Stimulated activated CD8-positive, alpha-beta memory T cell treated with anti-CD3 and anti-CD28 coated beads, Interleukin-7, amount 100 ng/mL, for 24 hours (primary cell): ENCODE measurements at places on chromosomes 7 and 10.

DNA sequence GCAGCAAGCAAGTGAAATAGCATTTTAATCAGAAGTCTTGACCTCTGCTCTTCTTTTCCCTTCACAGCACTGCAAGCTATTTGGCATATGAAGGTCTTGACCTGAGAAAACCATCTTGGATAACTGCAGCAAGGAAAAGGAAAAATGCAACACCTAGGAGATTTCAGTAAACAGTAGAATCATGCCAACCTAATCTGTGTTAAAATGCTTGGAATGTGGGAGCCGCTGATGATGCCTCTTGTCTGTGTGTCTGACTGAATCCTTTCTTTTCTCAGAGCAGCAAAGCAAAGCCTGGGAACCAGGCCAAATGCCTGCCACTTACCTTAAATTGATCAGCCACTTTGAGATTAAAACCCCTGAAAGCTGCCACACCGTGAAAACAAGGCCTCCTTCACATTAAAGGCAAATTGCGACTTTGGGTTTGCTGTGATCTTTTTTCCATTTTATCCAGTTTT, 80.4 kb upstream of the CDK6 start:
- DNase-seq, result no peak

DNA sequence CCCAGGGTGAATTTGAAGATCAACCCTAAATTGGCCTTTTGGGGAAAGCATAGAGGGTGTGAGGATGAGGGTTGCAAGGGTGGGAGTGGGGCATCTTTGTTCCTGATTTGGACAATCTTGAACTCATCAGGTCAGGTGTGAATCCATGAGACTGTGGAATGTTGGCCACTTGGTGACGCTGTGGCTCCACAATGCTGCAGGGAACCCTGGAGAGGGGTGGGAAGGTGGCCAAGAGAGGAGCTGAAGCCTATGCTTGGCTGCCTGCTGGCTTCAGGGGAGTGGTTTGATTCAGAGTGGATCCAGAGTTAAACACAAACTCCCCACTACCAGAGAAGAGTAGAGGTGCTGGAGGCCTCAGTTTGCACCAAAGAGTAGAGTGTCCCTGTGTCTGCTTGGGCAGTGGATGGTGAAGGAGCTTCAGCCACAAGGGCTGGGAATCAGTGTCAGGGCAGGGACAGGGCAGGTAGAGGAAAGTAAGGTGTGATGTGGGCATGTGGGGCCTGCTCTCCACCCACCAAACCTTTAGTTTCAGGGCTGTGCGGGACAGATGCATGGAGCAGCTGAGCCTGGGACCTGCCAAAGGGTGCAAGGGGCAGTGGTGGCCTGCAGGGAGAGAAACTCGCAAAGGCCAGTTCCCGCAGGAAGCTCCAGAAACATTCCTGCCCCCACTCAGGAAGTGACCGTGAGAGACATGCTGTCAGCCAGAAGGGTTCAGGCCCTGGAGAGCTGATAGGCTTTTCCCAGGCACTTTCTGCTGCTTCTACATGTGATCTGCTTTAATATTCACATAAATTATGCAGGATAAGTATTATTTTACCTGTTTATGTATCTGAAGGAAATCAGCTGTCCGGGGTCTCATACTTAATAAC, 81.0 kb upstream of the PRSS58 start:
- no peak for DNase-seq

- DNase-seq, result no peak
Observed at GRCh38 chr7:91894781-91895480, 14.4 kb upstream of the MTERF1 start.

DNA sequence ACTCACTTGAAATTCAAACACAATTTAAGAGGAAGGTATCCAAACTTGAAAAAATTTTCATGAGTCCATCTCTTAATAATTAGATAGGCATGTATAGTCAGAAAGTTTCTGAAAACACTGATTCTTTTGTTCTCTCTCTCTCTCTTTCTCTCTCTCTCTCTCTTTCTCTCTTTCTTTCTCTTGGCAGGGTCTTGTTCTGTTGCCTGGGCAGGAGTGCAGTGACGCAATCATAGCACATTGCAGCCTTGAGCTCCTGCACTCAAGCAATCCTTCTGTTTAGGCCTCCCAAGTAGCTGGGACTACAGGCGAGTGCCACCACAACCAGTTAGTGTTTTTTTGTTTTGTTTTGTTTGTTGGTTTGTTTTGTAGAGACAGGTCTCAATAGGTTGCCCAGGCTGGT, 59.3 kb downstream of the PRTFDC1 start:
- no peak for DNase-seq

DNA sequence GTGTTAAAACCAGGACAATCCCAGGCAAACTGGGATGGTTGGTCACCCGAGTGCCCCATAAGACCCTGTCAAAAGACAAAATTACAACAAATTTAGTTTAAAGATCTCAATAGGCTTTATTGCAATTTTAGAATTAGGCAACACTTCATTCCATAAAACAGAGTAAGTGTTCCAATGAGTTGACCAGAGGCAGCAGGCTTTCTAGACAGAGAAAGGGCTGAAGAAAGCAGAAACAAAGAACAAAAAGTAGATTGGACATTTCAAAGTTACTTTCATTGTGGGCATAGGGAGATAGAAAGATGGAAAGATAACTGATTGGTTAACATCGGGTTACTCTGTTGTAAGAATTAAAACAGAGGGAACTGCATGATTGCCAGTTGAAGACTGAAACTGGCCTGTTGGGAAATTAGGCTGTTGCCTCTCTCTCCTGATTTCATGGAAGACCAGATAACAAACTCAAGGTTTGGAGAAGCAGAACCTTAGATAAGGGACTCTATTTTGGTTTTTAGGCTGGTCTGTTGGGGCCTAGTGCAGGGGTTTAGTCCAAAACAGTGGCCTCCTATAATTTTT, 36.3 kb downstream of the ENTPD1 start:
- no peak for DNase-seq
